T-helper 2 cell (primary cell): ENCODE measurements at places on chromosomes 5 and 9.

DNA sequence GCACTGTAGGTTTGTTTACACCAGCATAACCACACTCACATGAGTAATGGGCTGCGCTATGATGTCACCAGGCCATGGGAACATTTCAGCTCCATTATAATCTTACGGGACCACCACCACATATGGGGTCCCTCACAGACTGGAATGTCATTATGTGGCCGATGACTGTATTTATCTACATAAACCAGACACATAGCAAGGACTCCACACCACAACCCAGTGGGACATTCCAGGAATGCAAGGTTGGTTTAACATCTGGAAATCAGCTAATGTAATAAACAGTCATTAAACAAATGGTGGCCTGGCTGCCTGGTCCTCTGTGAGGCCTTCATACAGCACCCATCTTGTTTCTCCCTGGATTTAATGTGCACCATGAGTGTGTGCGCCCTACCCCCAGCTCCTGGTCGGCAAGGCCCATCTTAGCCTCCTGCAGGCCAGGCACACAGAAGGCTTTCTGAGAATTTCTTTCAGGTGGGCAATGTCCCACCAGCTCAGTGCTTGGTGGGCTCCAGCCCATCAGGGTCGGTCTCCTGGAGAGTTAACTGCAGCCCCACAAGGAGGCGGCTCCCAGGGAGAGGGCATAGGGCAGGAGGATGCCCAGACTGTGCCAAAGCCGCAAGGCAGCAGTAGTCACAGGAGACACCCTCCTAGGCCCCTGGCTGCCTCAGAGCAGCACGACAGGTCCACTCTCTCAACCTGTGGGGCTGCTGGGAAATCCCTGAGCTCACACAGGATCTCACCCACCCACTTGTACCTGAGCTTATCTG lies 35.9 kb upstream of the SARDH start:
- DNase-seq, result no peak

DNA sequence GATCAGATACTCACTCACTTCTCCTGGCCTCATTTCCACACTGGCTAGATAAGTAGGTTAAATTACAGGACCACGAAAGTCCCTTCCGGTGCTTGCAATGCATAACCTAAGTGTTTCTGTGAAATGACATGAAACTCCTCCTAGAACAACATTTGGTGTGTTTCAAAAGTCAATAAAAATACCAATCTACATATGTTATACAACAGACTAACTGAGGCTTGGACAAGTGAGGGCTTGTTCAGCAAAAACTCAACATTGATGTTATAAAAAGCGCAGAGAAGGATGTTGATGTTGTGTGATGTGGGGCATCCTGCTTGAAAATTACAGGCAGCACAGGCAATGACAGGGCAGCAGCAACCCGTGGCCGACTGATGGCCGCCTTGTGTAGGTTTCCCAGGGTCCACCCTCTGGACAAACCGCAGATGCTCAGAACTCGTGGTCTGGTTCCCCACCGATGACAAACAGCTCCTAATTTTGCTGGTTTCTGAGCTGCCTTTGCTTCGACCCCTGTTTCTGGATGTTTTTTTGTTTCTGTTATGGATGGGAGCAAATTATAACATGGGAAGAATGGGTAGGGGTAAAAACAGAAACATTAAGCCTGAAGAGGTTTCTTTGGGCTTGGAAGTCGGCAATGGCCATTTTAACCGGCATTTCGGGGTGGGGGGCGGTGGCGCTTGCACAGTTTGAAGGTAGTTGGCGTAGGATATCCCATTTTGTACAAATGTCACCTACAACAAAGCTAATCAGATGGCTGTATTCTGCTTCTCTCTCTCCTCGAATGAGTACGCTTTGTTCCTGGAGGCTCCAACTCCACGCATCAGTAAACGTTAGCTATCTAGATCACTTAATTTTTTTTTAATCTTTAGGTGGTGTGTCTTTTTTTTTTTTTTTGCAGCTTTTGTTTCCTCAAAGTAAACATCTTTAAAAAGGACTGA lies 116.1 kb downstream of the PDZD2 start:
- no peak for DNase-seq

- no peak for DNase-seq
Observed at GRCh38 chr5:60377826-60378225, 322.1 kb downstream of the DEPDC1B start.

- DNase-seq, result no peak
Observed at GRCh38 chr5:68356623-68357022, 141.1 kb downstream of the PIK3R1 start.

GRCh38 chr5:78843436-78843835 lies 141.7 kb downstream of the ARSB start:
- DNase-seq, result no peak

DNA sequence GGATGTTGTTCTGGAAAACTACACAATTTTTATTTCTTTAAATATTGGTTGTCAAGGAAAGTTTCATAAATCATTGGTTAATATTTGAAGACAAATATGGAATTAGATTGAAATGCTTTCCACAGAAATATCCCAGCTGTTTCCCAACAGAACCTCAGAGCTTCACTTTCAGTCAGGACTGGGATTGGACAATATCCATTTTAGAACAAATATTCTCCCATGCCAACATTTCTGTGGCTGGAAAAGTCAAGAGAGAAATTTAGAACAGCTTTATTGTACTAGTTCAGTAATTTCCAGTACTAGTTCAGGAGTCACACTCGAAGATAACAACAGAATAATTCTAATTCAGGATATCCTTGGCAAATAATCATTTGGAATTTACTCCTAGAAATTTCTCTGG lies 116.1 kb upstream of the TUT7 start:
- DNase-seq, result no peak

GRCh38 chr5:15261269-15261995 lies 238.5 kb upstream of the FBXL7 start:
- no peak for DNase-seq

DNA sequence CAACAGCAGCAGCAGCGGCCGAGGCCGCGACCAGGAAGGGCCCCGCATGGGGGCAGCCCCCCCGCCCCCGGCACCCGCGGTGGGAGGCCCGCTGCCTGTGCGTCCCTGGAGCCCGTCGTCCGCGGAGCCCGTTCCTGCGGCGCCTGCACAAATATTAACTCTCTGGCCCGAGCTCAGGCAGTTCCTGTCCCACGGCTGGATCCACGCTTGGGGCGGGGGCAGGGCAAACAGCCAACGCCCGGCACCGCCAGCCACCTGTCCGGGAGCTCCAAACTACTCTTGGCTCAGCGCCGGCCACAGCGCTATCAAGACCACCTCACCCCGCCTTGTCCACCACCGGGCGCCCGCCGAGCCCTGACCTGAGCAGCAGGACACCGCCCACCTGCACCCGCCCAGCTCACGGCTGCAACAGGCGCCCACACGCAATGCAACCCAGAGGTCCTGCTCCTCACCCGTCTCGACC lies at the start of gene LRRC26:
TSS of gene LRRC26 (minus strand) at position 156 of the 463 bp plus-strand sequence. CDS start at position 48, 108 bp downstream.
- DNase-seq, result no peak

DNA sequence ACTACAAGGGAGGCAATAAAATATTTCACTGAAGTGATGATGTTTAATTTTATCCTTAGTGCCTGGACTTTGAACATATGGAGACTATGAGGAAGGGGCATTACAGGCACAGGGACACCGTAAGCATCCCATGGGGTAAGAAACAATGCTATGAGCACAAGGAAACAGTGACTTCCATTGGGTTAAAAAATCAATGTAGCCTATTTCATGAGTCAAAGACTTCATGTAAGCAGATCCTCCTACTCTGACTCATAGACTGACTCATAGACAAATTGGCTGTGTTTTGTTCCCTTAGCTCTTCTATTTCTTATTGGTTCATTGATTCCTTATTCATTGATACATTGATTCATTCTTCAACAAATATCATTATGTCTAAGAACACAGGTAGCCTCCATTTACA lies 351.0 kb downstream of the PRELID2 start:
- DNase-seq, result no peak

DNA sequence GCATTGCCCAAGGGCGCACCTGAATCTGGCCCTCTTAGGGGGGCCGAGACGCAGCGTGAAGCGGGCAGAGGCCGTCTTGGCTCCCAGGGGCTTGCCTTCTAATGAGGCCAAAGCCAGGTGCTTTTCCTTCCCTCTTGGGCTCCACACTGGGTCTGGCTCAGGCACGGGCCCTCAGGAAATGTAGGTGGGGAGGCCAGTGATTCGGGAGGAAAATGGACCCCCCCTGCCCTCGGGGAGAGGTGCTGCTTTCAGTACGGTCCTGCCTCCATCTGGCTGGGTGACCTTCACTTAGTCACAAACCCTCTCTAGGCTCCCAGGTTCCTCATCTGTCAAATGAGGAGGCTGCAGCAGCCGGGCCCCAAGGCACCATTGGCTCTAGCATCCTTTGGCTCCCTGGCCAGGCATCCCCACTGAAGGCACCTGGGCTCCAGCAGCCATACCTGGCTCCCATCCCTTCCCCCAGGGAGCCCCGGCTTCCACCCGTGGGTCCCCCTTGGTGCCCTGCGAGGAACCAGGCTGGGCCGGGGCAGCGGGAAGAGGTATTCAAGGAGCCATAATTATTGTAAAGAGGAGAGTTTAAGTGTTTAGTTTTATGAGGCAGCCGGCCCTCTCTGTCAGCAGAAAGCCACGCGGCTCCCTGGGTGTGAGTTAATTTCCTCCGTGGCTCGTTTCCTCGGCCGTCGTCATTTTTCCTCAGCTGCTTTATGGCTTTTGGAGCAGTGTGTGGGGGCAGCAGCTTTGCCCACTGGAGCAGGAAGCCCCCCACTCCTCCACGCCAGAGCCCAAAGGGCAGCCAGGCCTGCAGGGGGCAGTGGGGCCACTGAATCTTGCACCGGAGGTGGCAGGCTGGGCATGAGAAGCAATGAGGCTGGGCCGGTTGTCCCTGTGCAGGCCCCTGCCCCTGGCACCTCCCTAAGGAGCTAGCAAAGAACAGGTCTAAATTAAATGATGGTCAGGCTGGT lies 24.9 kb upstream of the UNC5A start:
- no peak for DNase-seq

- no peak for DNase-seq
Observed at GRCh38 chr9:98010445-98010844, 27.3 kb downstream of the ANP32B start.

DNA sequence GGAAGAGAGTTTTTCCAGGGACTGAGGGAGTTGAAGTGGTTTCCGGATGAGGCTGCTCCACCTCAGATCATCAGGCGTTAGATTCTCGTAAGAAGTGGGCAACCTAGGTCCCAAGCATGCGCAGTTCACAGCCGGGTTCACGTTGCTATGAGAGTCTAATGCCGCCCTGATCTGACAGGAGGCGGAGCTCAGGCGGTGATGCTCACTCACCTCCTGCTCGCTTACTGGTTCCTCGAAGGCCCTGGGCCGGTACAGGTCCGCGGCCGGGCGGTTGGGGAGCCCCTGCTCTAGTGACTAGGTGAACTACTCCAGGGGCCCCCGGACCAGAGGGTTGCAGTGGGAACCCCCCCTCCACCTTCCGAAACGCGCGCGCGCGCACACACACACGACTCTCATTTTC lies 997 bp upstream of the RNF130 start:
- no peak for DNase-seq

GRCh38 chr9:112301420-112301819 lies 32.0 kb downstream of the PTBP3 start:
- peak; percentile 73 for DNase-seq

DNA sequence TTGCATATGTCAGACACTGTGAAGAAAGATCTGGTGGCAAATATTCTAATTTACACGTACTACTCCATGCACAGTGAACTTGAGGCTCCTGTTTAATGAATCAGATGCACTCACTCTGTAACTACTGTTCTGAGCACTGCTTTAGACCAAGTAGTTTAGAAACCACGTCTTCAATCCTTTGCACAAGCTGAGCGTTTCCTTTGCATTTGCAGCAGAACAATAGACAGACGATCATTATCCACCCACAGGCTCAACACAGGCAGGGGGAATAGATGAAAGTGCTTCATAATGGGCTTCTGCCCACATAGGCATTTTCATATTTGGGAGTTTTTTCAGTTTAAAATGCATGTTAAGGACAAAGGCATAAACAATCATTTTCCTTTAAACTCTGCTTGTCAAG lies 423.3 kb upstream of the ADAMTS16 start:
- DNase-seq, result no peak

DNA sequence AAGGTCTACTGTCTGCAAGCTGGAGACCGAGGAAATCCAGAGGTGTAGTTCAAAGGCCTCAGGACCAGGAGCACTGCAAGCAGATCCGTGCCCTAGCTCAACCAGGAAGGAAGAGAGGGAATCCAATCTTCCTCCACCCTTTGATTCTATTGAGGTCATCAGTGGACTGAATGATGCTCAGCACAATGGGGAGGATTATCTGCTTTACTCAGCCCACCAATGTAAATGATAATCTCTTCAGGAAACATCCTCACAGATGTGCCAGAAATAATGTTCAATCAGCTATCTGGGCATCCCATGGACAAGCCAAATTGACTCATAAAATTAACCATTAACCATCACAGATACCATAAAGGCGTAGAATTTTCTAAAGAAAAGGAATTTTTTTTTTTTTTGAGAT lies 92.0 kb downstream of the BASP1 start:
- DNase-seq, result no peak

DNA sequence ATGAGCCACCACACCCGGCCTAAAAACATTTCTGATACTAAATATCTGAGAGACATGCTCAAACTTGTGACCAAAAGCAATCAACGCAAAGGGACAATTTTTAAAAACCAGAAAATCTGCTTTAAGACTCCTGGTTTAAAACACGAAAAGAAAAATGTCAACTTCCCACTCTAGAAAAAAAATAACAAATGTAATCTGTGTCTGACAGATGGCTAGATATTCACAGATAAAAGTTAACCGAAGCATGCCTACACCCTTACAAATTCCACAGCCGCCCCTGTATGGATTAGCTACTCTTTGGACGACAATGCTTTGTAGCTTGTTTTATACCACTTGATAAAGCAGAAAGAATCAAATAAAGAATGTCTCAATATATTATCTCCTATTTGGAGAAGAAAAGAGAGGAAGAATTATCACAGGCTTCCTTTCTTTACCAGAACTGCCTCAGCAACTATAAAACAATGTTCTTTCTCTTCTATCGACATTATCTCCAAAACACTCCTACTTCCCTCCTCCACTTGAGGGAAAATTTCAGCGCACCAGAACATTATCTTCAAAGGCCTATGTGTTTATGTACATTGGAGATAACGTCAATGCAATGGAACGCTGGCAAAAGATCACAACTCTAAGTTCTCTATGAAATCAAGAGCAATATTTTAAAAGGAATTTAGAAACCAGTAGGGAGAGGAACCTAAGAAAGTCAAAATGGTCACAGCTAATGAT lies 26.2 kb downstream of the CEMIP2 start:
- DNase-seq, result no peak

- DNase-seq, result no peak
Observed at GRCh38 chr5:132075719-132076077, 2.1 kb downstream of the CSF2 start.

DNA sequence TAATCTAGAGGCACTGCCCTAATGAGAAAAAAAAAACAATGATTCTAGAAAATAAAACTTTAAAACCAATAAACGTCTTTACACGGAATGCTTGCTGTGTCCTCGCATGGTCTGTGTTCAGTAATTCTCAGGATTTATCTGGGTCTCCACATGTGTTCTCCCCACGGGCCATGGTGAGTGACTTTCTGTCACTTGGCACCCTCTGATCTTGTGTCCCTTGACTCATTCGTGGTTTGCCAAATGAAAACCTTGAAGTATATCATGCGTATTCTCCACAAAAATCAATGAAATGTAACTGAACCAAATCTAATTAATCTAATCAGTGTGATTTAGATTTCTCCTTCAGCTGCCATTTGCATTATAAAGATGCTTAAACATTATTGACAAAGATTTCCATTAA lies 48.0 kb downstream of the UBE2QL1 start:
- no peak for DNase-seq

GRCh38 chr5:169131616-169132301 lies 169.2 kb downstream of the SLIT3 start:
- no peak for DNase-seq
